ENCODE measurements at places on chromosomes 2 and 18.

DNA sequence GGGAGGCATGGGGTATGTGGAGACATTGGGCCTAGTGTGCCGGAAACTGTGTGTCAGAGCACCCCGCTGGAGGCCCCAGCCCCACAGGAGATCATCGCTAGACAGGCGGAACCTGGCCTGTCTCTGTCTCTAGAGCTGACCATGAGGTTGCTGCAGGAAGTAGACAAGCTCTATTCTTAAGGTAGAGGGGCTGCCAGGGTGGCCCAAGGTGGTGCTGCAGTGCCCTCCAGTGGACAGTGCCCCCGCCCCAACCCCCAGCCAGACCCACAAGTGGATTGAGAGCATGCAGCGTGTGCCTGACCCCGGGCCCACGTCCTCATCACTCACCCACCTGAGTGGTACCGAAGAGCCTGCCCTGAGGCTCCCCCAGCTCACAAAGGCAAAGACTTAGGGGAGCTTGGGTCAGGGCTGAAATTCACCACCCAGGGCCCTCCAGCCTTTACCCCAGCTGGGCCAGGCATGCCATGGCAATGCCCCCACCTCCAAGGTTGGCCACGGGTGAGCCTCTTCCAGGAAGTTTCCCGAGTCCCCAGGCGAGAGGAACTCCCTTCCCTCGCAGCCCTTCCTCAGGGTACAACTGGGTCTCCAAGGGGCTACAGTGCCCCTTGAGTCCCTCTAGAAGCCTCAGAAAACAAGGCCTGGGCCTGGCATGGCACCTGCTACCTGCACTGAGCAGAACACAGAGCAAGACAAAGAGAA is 155.0 kb downstream of the TTC32 start:
- DNase-seq = no peak

GRCh38 chr2:128438586-128438985 is 119.9 kb upstream of the HS6ST1 start:
- no peak for DNase-seq

DNA sequence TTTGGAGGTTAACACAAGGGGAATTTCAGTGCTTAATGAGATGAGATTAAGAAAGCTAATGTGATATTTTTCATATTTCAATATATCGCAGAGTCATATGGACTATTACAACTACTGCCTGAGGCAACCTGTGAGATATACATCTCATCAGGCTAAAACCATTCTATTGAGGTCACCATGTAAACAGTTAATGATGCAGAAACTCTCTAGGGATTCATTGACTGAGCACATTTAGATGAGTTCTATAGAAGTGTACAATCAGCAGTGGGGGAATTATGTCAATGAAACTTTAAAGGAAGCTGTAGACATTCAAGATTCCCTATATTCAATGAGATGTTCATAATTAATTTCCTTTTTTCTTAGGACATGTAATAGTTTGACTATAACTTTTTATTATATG is 687.4 kb upstream of the SYT4 start:
- DNase-seq = no peak

DNA sequence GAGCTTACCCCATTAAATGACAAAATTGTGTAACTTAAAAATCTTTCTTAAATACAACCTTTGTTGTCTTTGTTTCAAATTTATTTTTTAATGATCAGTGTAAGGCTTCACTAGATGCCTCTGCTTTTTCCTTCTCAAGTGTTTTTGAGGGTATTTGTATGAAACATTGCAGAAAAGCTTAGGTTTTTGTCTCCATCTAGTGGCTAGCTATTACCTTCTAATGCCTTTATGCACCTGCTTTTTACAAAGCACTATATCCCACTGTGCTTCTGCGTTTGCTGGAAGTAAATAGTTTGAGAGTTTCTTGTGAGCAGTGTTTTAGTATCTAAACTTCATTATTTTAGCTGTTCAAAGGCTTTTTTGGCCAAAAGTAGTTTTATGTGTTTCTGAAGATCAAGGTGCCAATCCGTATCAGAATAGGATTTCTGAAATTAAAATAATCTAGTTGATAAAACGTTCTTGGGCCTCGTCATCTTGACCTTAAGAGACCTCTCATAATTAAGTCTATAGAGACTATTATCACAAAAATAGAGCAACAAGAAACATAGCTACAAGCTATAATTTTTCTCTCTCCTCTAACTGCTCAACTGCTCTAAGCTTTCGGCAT is 47.0 kb downstream of the IWS1 start:
- peak; percentile 36 for DNase-seq

GRCh38 chr2:150552041-150552820 is 64.8 kb upstream of the RND3 start:
- no peak for DNase-seq

- DNase-seq = no peak
Observed at GRCh38 chr2:209938906-209939305, 63.5 kb upstream of the RPE start.

- DNase-seq = no peak
Observed at GRCh38 chr2:17579605-17580318, 39.3 kb downstream of the VSNL1 start.

DNA sequence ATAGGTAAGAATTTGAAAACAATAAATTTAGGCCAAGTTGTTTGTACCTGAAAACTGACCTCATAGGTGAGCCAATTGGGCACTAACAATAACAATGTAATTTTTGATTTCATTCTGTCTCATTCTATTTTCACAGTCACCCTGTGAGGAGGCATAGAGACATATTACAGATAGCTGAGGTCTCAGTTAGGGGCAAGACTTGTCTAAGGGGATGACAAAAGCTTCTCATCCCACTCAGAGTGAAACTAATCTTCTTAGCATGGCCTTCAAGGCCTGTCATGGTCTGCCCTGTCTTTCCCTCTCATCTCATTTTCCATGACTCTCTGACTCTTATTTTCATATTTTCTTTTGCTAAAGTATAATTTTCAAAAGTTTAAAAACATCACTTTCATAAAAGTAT is 562.0 kb upstream of the TNP1 start:
- DNase-seq = no peak

GRCh38 chr2:17930773-17931172 is 52.3 kb downstream of the KCNS3 start:
- no peak for DNase-seq

DNA sequence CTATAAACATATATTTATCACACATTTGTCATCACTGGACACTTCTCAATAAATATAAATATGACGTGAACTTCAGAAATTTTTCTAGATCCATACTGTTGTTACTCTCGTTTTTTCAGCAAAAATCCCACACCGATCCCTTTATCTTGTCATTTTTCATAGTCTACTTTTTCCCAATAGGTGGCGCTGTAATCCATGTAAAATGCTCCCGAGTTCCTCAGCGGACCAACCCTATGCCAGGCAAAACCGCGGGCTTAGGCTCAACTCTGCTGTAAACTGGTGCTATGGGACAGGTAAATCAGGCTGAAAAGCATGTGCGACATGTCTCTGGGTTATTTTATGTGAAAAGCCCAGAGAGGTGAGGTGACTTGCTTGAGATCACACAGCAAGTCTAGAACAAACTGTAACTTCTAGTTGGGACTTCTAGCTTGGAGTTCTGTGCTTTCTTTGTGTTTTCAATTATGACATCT is 104.0 kb downstream of the COBLL1 start:
- peak; percentile 70 for DNase-seq

DNA sequence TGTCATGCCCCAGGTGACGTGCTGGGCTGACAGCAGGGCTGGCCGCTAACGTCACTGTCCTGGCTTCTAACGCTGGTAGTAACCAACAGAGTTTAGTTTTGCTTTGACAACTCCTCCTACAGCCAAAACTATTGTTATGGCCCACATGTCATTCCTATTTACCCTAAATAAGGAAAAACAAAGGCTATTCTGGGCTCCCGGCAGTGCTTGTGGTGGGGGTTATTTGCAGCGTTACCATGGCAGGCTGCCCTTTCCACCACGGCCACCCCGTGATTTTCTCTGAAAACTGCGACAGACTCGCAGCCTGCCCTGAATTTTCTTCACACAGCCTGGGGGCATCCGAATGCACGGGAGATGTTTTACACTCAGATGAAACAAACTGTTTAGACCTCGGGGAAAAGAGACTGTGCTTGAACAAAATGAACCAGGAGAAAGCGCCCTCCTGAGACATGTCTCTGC is 115.2 kb downstream of the FAM210A start:
- DNase-seq = peak; percentile 42

DNA sequence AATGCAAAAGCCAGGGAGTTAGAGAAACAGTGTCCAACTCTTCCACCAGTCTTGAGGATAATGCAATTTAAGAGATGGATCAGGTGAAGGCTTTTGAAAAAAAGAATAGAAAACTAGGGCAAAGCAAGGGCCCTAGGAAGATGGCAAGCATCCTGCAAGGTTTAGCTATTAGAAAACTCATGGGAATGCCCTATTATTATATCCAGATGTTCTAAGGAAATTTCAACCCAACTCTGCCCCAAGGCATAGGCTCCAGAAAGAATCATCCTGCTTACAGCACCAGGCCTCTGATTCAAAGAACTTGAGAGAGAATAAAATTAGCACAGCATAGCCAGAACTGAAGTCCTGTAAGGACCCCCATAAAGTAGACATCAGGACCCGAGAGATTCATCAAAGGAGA is 68.1 kb downstream of the EN1 start:
- no peak for DNase-seq

DNA sequence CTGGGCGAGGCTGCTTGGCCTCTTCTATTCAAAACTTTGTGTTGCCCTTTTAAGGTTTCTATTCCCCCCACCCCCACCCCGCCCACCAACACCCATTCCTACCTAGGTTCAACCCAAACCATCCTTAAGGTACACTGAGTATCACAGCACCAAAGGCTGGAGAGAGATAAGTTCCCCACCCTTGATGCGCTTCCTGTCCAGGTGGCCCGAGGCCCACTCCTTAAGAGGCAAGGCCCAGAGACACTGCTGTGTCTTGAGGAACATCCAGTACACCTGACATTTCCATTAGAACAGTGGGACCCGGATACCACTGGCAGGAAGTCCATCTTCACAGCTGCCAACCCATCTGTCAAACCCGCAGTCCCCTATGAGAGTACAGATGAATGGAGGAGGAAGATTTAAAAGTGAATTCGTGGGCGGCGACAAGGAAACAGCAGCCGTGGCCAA is 277 bp upstream of the INPP1 start:
- DNase-seq = peak; percentile 46

DNA sequence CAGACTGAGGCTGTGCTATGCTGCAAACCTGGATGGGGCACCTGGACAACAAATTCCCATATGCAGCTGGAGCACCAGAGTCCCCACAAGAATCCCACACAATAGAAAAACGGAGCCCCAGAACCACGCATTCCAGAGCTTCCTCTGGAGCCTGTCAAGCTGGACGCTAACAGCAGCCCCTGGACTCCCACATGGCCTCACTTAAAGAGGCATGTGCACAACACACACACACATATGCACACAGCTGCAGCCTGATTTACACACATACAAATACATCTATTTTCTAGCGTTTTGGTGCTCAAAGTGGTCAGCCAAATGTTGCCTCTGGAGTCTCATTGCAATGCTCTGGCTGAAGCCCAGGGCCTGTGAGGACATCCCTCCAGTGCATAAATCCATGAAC is 632.7 kb upstream of the ID2 start:
- DNase-seq = no peak

- no peak for DNase-seq
Observed at GRCh38 chr2:171226461-171226860, 65.8 kb upstream of the TLK1 start.
